DND-41 (cell line): ENCODE measurements at places on chromosomes 1 and 21.

DNA sequence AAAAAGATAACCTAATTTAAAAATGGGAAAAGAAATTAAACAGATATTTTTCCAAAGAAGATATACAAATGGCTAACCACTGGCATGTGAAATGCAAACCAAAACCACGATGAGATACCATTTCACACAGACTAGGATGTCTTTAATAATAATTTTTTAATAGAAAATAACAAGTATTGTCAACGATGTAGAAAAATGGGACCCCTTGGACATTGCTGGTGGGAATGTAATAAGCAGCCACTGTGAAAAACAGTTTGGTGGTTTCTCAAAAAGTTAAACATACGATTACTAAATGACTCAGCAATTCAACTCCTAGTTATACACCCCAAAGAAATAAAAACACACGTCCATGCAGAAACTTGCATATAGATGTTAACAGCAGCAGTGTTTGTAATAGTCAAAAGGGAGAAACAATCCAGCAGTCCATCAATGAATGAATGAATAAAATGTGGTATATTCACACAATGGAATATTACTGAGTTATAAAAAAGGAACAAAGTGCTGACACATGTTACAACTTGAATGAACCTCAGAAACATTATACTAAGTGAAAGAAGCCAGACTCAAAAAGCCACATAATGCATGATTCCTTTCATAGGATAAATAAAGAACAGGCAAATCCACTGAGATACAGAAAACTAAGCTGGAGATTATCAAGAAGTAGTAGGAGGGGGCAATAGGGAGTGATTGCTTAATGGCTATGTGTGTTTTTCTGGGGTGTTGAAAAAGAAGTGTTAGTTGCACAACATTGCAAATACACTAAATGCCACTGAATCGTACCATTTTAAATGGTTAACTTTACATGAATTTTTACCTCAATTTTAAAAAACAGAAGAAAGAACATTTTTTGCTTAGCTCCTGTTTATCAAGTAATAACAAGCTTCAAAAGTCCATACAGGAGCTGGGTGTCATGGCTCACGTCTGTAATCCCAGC, 4.1 kb downstream of the PPT1 start:
- DNase-seq = no peak

GRCh38 chr1:24379733-24380315, 33.8 kb downstream of the STPG1 start:
- no peak for DNase-seq

GRCh38 chr1:7388141-7388487, 383.0 kb upstream of the VAMP3 start:
- DNase-seq = no peak

GRCh38 chr1:55222152-55222551, 7.0 kb upstream of the USP24 start:
- DNase-seq = no peak

DNA sequence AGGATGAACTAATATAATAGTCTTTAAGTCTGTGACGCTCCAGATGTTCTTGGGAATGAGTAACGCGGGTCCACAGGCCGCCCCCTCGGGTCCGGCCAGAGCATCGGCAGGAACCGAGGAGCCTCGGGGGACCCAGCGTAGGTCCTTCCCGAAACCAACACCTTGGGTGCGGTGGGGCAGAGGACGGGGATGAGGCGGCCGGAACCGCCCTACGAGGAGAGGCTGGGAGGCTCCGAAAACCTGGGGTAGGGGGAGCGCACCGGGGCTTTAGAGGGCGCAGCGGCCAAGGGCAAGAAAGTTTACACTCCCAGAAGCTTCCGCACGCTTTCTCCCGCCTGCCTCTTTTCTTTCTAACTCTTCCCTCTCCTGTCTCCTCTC, 7.1 kb downstream of the DMRTA2 start:
- no peak for DNase-seq

DNA sequence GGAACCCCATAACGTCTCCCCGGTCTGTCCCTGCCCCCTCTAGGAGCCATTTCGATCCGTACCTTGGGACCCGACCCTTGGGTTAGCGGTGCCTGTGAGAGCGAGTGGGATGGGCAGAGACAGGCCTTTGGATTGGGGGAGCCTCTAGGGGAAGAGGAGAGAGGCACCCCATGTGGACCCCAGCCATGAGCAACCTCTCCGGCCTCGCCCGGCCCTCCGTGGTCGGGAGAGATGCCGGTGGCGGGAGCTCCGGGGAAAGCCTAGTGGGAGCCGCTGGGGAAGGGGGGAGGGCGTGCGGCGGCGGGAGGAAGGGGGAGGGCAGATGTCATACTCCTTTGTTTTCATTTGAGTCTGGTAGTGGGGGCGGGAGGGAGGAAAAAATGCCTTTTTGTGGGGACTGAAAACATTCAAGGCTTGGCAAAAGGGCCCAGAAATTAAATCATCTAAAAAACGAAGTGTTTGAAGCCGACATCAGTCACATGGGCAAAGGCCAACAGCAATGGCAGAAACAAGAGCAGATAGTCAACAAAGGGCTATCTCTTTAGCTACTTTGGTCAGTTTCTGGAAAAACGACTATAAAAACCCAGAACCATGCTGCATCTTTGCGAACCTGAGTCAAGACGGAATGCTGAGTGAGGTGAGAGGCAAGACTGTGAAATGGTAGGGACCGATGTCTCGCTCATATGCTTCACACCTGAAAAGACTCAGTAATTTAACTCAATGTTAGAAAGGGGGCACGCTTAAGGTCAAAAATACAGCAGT, 758 bp downstream of the PTBP2 start:
- DNase-seq = peak; percentile 76

DNA sequence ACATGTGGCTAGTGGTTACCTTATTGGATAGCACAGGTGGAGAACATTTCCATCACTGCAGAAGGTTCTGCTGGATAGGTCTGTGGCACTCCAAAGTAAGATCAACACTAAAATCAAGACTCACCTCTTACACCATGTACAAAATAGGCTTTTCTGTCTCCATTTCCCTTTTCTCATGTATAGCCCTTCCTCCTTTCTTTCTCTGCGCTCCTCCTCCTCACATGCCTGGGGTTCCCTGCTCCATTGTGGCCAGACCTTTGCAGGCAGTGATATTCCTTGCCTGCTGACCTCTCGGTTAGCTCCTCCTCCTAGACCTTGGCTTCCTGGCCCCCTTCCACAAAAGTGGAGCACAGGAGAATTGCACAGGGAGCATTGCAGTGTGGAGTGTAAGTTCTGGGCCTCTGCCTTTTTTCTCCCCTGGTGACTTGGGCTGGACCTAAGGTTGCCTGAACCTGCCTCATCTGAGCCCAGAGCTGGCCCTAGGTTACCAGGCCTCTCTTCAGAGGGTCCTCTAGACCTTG, 33.2 kb upstream of the RBM15 start:
- no peak for DNase-seq

DNA sequence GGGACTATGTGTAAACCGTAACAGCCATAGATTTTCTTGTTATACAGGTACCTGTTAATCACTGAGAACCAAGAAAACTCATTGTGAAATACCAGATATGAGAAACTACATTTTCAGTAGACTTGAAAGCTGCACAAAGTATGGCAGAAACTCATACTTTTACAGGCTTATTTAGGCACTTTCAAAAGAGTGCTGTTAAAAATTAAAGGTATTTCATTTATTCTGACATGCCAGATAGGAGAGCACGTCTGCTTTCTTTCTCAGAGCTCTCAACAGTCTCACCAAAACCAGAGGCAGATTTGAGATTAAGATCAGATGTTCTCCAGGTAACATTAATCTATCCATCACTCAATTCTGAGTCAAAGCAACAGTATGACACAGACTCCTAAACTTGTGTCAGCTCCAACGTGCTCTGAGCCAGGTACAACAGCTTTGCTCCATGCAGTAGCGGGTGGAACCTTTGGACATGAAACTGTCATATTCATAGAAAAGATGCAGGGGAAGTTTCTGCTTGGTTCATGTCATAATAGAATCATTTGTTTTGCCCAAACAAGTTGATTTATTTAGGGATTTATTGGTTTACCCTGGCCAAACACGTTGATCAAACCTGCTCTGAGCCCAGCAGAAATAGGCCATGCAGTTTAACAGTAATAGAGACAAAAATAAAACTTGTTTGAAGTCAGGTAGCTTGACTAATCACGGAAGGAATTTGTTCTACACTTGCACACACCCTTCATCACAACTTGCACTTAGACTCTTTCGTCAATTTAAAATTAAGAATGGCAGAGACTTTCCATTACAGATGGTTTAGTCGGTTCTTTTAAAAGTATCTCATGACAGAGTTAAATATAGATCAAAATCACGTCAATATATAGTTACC, 20.8 kb upstream of the TSNAX start:
- DNase-seq = no peak

DNA sequence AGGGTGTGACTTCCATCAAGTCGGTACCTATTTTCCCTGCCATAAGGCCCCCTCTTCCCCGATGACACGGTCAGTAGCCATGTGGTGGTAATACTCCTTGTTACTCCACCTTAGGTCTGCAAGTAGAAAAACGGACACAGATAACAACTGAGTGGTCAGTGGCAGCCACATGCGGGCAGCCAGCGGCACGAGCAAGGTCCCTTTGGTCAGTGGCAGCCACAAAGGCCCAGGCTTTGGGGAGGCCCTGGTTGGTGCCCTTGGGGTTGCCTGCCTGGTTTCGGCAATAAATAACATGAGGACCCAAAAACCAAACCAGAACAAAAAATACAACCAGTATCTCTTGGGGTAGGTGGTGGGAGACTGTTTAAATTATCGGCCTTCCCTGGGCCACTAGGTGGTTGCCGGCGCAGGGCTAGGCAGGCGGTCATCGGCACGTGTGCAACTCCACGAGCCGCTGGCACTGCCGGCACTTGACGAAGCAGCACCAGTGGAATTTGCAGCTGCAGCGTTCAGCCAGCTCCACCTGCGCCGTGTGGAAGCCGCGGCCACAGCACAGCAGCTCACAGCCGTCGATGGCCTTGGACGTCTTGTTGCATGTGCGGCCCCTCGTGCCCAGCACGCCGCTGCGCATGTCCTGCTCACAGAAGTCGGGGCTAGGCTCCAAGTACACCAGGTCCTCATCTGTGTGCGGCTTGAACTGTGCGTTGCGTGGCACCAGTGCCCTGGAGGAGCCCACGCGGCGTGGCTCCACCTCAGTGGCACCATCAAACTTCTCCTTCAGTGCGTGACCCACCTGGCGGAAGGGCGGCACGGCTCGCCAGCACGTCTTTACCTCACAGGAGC, 23.1 kb downstream of the WNT4 start:
- DNase-seq = no peak

DNA sequence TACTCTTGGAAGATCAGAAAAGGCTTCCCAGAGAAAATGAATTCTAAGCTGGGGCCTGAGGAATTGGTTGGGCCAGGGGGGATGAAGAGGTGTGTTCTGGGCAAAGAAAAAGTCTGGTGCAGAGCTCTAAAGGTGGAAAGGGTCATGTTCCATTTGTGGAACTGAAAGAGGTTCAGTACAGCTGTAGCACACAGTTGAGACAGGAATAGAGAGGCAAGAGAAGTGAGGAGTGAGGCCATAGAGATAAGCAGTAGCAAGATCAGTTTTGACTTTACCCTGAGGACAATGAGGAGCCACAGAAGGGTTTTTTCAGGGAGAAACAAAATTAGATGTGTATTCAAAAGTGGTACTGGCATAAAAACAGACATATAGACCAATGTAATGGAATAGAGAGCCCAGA, 30.3 kb upstream of the MUTYH start:
- no peak for DNase-seq

DNA sequence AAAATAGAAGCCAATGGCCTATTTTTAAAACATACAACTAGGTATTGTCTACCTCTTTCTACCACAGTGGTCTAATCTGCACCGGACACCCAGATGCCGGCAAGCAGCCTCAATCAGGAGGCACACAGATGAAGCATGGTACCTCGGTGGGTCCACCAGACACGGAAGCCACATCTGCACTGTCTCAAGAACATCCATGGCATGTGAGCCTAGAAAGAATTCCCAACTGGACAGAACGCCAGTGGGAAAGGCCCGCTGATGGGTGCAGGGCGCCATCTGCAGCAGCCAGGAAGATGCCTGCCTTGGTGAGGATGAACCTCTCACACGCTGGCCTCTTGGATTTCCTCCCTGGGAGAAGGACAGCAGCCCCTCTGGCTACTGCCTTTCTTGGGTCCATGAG, 79.5 kb downstream of the MRPL37 start:
- no peak for DNase-seq

- no peak for DNase-seq
These were observed 4.1 kb upstream of the HPCA start for GRCh38 chr1:32881871-32882850.

- no peak for DNase-seq
These were observed 103.6 kb downstream of the SPAG17 start for GRCh38 chr1:118081387-118081786.

DNA sequence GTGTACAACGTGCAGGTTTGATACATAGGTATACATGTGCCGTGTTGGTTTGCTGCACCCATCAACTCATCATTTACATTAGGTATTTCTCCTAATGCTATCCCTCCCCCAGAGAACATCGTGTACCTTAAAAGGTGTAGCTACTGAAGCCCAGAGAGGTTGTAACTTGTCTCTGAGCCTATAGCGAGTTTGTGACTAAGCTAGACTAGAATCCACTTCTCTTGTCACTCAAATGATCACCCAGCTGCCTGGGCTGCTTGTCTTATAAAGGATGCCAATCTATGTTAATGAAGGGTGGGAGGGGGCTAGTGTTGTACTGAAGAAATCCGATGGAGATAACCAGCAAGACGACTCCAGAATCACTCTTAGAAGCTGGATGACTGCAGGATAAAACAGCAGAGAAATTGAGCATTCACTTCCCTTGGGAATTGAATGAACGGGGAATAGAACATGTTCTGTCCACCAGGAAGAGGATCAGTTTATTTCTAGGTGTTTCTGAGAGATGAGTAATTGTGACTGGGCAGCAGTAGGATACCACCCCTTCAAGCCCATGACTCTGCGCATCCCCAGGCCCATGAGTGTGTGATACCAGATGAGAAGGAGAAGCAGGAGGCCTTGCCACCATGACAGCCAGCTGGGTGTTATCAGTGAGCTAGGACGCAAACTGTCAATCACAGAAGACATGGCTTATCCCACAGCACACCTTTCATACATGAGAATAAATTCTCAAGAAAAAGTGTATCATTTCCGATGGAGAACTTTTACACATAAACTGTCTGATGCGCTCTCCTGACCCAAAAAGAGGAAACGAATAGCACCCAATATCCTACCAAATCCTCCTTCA, 390.4 kb downstream of the NTNG1 start:
- no peak for DNase-seq

DNA sequence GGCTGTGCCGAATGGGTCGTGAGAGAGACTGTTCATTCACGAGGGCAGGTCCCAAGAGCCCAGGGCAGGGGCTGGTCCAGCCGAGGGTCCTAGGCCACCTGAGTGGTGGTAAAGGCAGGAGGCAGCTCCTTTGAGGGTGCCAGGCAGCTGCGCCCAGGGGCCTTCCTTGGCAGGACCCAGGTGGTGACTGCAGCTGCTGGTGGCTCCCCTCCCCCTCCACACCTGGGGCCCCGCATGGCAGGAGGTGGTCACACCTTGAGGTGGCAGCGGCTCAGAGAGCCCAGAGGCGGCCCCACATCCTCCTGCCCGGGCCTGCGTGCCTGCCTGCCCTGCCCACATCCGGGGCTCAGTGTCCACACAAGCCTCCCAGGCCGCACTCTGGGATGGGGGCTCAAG, 9.8 kb upstream of the PLCH2 start:
- peak; percentile 8 for DNase-seq
